ENCODE measurements at places on chromosomes 7 and 10.

DNA sequence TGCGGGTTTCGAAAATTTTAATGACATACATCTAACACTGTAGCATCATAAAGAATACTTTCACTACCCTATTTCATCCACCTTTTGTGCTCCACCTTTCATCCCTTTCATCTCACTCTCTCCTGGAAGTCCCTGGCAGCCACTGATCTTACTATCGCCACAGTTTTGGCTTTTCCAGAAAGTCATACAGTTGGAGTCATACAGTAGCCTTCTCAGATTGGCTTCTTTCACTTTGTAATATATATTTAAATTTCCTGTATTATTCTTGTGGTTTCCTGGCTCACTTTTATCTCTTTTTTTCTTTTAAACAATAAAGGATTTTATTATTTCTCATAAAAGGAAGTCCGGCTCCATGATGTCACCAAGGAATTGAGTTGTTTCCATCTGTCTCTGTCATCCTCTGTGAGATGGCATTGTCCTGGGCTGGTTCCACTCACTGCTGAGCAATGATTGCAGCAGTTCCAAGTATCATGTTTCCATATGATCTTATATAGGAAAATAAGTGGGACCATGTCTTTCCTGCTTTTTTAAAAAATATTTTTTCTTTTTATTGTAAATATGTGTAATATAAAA, 626.3 kb downstream of the POM121L12 start:
- DNase-seq: no peak

GRCh38 chr10:58415757-58416156, 30.5 kb downstream of the TFAM start:
- no peak for DNase-seq

DNA sequence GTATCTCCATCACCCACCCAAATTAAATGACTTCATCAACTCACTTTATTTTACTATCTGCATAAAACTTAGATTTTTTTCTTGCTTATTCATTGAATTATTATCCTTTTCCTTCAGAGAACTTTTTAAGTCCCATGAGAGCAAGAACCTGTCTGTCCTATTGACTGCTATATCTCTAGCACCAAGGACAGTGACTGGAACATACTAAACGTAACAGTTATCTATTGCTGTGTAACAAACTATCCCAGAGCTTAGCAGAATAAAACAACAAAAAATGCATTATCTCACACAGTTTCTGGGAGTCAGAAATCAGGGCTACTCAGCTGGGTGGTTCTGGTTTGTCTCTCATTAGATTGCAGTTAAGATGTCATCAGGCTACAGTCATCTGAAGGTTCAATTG, 401.7 kb upstream of the AUTS2 start:
- no peak for DNase-seq

DNA sequence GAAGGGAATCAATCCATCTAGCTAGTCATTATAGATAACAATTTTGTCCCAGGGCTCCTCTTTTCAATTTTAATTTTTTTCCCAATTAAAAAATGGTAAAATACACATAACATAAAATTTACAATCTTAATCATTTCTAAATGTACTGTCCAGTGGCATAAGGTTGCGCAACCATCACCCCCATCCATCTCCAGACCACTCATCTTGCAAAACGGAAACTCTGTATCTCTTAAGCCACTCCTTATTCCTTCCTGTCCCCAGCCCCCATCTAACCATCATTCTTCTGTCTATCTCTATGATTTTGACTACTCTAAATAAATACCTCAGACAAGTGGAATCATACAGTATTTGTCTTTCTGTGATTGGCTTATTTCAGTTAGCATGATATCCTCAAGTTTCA, 46.1 kb upstream of the RAB18 start:
- DNase-seq: no peak

- no peak for DNase-seq
Observed at GRCh38 chr7:39592586-39592985, 26.4 kb downstream of the YAE1 start.

GRCh38 chr10:8052956-8053445, 1.5 kb upstream of the GATA3 start:
- no peak for DNase-seq

DNA sequence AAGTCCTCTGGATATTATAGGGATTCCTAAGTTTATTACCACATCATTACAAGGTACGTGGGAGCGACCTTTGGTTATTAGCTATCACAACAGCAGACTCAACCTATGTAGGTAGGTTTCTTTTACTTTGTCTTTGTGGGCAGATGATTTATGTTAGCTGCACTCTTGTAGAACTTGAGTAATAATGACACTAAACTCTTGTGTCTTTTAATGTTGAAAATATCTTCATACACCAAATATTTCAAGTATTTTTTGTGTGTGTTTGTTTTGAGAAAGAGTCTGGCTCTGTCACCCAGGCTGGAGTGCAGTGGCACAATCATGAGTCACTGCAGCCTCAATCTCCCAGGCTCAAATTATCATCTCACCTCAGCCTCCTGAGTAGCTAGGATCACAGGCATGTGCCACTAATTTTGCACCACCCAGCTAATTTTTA, 19.2 kb upstream of the SUPV3L1 start:
- no peak for DNase-seq

DNA sequence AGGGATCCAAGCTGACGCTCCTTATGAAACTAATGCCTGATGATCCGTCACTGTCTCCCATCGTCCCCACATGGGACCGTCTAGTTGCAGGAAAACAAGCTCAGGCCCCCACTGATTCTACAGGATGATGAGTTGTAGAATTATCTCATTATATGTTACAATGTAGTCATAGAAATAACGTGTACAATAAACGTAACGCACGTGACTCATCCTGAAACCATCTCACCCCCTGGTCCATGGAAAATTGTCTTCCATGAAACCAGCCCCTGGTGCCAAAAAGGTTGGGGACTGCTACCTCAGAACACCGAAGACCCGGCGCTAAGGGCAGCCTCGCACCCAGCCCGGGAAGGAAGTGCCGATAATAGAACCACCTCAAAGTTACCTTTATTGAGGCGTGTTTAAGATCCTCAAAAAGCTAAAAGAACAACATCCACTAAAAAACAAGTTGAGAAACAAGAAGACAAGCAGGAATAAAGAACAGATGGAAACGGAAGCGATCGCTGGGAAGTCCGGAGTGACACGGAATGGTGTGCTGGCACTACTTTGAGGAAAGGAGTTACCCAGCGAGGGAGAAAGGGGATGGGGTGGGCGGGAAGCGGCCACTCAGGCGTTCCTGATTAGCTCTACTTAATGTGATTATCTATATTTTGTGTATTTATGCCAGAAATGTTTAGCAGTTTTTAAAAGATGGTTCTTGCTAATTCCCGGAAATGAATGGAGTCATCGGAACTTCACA, 50.1 kb upstream of the PRKAR1B start:
- no peak for DNase-seq

DNA sequence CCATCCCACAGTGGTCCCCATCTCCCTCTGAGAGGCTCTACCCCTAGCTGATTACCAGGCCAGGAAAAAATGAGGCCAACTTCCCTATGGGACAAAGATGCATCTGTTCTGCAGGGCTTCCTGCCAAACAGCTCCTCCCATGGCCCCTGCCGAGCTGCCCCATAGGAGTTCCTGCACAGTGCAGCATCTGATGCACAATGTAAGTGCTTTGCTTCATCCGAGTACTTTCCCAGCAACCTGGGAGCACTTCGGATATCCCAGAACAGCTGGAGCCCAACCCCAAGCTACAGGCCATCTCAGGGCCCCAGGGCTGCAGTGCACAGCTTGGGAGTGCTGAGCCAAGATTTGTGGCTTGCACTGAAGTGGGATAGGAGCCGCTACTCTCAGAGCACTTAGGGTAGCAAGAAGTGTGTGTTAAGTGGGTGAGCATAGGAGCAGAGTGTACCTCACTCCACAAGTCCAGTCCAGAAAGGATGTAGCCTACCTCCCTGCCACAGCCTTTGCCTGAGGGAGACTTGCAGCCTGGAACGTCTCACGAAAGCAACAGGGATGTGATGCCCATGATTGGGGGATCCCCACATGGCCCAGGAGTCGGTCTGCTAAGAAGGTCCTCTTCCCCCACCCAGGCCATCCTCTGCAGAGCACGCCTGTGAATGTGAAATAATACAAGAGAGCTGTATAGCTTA, 209.6 kb upstream of the VWC2 start:
- DNase-seq: no peak

DNA sequence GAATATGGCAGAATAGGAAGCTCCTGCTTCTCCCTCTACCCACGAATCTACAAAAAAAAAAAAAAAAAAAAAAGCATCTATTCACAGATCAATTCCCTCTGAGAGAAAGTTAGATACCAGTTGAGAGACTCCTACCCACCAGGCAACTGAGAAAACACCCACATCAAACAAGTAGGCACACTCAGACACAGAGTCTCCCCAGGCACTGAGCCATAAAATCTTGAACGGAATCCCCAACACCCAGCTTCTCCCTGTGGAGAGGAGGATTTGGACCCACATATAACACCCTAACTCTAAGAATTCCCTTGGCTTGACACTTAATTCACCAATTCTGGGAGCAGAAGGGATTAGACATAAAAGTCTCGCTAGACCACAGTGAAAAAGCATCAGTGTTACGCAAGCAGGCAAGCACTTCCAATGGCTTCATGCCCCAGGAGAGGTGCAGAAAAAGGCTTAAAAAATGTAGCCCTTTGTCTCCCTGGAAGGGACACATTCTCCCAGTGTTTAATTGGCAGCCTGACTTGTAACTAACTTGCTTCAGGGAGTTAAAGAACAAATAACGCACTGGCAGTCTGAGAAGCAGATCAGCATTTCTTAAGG, 192.2 kb downstream of the ELAPOR2 start:
- no peak for DNase-seq

DNA sequence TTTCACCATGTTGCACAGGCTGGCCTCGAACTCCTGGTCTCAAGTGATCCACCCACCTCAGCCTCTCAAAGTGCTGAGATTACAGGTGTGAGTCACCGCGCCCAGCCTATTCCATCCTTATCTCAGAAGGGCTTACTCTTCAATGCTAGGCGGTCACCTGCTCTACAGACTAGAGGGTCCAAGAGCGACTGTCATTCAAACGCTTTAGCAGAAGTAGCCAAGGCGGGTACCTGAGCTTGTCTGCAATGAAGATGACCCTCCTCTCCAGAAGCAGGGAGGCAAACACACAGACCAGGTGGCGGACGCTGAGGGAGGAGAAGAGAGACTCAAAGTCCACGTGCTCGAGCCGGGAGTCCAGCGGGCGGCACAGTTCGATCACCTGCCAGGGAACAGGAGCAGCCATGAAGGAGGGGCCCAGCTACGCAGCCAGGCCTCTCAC, 65.1 kb upstream of the MKRN1 start:
- no peak for DNase-seq

GRCh38 chr10:102777711-102778453, 34.1 kb downstream of the WBP1L start:
- no peak for DNase-seq

DNA sequence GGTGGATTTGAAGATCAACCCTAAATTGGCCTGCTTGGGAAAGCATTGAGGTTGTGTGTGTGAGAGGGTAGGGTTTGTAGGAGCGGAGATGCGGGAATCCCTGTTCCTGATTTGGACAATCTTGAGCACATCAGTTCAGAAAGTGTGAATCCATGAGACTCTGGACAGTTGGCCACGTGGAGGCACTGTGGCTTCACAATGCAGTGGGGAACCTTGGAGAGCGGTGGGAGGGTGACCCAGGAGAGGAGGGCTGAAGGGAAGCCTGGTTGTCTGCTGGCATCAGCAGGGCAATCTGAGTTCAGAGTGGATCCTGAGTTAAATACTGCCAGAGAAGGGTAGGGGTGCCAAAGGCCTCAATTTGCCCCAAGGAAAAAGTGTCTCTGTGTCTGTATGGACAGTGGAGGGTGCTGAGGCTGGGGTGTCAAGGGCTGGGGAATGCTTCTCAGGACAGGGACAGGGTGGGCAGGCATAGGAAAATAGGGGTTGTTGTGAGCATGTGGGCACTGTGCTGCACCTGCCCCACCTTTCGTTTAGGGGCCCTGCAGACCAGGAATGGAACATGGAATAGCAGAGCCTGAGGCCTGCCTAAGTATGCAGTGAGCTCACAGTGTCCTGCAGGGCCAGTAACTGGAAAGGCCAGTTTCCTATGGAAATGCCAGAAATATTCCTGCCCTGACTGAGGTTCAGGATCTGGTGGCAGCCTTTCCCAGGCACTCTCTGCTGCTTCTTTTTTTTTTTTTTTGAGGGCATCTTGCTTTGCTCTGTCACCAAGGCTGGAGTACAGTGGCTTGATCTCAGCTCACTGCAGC, 162.9 kb upstream of the PRSS58 start:
- DNase-seq: no peak

- no peak for DNase-seq
Observed at GRCh38 chr7:121005996-121006584, 17.6 kb downstream of the CPED1 start.

GRCh38 chr7:125563964-125564529, 634.4 kb upstream of the POT1 start:
- DNase-seq: no peak

GRCh38 chr7:102152672-102153598, 133.7 kb upstream of the SH2B2 start:
- no peak for DNase-seq

- no peak for DNase-seq
Observed at GRCh38 chr10:6124666-6125065, 35.8 kb downstream of the RBM17 start.

- DNase-seq: no peak
Observed at GRCh38 chr10:80506836-80507487, 30.7 kb upstream of the SH2D4B start.

GRCh38 chr10:69745698-69746097, 56.0 kb upstream of the COL13A1 start:
- DNase-seq: no peak

DNA sequence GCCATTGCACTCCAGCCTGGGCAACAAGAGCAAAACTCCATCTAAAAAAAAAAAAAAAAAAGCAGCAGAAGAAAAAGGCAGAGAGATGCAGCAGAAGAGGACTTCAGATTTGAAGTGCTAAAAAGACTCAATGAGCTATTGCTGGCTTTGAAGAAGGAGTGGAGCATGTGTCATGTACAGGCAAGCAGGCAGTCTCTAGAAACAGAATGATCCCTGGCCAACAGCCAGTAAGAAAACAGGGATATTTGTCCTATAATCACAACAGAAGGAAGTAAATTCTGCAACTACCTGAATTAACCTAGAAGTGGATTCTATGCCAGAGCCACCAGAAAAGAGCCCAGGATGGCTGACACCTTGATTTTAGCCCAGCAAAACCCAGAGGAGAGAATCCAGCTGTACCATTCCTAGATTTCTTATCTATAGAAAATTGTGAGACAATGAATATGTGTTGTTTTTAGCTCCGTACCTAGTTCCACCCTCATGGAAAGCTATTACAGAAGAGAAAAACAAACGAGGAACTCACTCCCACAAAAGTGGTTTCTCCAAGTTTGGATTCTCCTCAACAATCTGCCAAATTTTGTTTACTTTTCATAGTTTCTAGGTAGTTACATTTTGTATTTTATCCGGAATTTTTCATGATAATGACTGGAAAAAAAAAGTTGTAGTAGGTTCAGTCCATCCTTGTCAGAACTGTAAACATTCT, 198.2 kb upstream of the GNAI1 start:
- no peak for DNase-seq

- DNase-seq: no peak
Observed at GRCh38 chr10:37774351-37774750, 83.1 kb downstream of the ZNF248 start.

DNA sequence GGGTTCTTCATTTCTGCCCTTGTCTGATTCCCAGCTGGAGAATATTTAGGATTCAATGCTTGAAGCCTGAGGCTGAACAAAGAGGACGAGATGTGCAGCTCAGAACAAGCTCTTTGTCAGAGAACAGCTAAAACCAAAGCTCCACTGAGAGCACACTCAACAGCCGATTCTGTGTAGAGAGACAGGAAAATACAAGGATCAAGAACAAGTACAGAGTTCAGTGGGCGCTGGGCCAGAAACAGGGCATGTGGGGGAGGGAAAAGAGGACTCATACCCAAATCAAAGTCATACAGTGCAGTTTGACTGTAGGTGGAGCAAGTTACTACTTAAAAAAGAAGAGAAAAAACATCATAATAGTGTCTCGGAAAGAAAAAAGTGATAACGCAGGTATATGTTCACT, at the start of gene AGMO:
TSS of gene AGMO (minus strand) at position 181 of the 400 bp plus-strand sequence.
- DNase-seq: no peak

Data from immature natural killer cell (primary cell).